ENCODE measurements at places on chromosomes 3 and 15.

- no peak for DNase-seq
Observed at GRCh38 chr3:33881156-33882064, 83.0 kb downstream of the PDCD6IP start.

- no peak for DNase-seq
Observed at GRCh38 chr3:58082047-58082446, 73.8 kb downstream of the FLNB start.

- DNase-seq = no peak
Observed at GRCh38 chr3:122705379-122705778, 24.7 kb downstream of the PARP14 start.

GRCh38 chr15:94234300-94234699, 2.9 kb downstream of the MCTP2 start:
- no peak for DNase-seq

GRCh38 chr15:40136470-40137302, 24.2 kb upstream of the BUB1B start:
- no peak for DNase-seq

GRCh38 chr15:71275566-71276335, 160.5 kb downstream of the THSD4 start:
- DNase-seq = no peak

- DNase-seq = no peak
Observed at GRCh38 chr15:95296643-95297042, 1033.9 kb upstream of the NR2F2 start.

GRCh38 chr3:108164391-108164790, 57.8 kb downstream of the IFT57 start:
- DNase-seq = no peak

DNA sequence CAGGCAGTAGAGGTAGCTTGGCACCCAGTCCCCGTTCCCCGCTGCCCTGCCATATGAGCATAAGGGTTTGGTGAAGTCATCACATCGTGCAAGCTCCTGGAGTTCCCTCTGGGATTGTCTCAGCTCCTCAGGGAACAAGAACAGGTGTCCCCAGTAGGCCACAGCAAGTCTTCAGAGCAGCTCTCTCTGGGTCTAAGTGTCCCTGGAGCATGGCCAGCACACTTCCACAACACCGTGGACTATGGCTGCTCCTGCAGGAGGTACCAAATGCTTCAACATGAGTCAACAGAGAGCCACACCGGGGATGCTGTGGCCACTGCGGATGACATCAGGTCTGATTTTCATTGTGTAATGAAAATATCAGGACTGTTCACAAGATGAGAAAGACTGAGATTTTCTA, 23.1 kb downstream of the ABHD6 start:
- DNase-seq = no peak

DNA sequence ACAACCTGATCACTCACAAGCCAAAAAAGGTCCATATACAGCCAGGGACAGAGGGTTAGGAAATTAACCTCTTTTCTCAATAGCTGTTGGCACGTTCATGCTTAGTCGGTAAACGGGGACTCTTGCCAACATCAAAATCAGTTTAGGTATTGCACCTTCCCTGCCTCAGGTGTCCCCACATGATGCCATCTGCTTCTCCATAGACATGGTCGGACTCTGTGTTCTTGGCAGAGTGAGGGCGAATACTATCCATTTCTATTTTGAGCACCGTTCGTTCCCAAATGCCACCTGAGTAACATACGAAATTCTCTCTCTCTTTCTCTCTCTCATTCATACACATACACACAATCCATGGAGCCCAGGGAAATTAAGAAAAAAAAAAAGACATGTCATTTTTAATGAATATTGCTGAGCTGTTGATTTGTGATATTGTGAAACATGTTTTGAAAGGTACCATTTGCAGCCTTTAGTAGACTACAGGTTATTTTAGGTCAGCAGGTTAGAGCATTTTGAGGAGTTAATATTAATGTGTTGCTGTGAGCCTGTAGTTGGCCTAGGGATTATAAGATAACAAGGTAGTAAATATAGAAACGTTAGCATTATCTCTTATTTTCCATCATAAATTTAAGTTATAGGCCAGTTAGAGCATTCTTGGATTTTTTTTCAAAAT, 78.5 kb downstream of the GHSR start:
- DNase-seq = no peak

DNA sequence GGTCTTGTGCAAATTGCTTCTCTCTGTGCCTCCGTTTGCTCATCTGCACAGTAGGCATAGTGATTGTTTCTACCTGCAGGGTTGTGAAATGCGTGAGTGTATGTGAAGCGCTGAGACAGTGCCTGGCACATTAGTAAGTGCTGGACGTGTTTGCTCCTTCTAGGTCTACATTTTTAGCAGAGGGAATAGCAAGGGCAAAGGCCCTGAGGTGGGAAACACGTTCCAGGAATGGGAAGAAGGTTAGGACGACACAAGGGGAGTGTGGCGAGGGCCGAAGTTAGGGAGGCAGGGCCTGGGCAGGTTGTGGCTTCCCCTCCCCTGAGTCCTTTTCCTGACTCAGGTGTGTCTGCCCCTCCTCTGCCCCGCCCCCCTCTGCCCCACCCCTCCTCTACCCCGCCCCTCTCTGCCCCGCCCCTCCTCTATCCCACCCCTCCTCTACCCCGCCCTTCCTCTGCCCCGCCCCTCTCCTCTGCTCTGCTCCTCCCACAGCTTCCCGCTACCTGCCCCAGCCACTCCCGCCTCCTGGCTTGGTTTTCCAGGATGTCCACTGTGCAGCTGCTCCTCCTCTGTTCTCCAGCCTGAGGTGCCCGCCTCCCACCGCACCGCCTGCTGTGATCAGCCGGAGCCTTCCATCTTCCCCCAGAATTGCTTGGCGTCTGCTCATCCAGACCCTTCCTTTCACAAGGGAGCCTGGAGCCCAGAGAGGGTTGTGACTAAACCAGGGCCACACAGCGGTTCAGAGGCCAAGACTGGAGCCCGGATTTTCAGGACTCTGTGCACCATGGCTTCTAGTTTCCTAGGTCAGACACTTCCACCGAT, 31.1 kb upstream of the SMAD6 start:
- DNase-seq = no peak

GRCh38 chr15:62369454-62369853, 204.4 kb upstream of the C2CD4B start:
- DNase-seq = no peak

DNA sequence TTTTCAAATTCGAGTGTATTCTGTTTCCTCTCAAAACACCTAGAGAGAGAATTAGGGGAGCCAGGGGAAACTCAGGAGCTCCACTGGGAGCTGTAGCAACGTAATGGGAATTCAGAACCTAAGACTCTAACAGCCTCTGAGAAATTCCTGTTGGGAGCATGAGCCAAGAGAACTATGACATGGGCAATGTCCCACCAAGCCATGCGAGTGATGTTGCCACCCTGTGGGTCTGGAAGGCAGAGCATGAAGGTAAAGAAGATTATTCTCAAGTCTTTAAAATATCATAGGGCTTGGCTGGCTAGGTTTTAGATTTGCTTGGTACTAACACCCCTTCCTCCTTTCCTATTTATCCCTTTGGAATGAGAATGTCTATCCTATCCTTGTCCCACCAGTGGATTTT, 392.6 kb upstream of the ADAMTS9 start:
- no peak for DNase-seq

GRCh38 chr3:20047976-20048883, 8.0 kb downstream of the KAT2B start:
- DNase-seq = no peak

DNA sequence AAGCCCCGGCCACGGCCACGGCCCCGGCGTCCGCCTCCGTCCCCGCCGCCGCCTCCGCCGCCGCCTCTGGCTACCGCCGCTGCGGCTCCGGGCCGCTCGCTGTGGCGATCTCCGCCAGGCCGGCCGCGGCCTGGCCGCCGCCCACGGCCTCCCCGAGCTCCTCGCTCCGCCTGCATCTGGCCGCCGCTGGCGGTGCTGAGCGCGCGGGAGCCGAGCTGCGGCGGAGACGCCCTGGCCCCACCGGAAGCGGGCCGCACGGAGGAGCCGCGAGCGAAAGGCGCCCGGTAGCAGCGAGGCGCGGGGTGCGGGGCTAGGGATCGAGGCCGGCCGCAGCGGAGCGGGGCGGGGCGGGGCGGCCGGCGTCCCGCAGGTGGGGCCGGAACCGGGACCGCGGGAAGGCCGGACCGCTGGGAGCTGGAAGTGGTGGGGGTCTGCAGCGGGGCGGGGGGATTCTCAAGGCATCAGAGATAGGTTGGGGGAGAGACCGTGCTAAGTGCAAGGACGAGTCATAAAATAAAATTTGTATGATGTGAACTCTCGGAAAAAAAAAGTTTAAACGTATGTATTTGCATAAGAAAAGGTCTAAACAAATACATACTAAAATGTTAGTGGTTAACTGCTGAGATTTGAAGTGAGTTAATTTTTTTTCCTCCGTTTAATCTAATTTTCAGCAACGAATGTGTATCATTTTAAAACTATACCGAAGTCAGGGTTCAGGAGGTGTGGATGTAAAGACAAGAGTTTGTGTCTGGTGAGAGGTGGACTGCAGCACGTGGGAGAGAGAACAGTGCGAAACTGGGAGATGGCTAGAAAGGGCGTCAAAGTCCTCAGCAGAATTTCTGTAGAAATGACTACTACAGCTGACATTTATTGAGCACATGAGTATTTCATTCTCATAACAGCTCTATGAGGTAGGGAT, at the start of gene AVEN:
Gene AVEN (minus strand): TSS at position 334 of the 919 bp plus-strand sequence. CDS start 158 bp downstream, at position 176.
- DNase-seq = no peak

- DNase-seq = no peak
Observed at GRCh38 chr3:18245721-18246120, 179.4 kb downstream of the SATB1 start.

DNA sequence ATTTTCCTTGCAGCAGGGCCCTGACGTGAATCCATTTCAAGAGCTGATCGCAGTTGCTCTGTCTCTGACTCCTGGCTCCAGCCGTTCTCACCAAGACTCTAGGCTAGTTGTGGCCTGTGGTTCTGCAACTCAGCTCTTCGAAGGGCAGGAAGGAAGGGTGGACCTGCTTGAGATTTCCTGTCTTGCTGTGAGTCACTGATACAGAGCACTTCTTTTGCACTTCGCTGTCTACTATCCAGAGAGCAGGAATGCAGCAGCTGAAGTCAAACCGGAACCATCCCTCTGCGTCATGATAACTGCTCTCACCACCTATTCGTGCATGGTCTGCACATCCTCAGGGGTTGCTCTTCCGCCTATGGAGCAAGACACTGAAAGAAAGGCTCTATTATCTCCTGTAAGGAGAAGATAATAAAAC, 59.7 kb downstream of the RAP2B start:
- peak; percentile 70 for DNase-seq

DNA sequence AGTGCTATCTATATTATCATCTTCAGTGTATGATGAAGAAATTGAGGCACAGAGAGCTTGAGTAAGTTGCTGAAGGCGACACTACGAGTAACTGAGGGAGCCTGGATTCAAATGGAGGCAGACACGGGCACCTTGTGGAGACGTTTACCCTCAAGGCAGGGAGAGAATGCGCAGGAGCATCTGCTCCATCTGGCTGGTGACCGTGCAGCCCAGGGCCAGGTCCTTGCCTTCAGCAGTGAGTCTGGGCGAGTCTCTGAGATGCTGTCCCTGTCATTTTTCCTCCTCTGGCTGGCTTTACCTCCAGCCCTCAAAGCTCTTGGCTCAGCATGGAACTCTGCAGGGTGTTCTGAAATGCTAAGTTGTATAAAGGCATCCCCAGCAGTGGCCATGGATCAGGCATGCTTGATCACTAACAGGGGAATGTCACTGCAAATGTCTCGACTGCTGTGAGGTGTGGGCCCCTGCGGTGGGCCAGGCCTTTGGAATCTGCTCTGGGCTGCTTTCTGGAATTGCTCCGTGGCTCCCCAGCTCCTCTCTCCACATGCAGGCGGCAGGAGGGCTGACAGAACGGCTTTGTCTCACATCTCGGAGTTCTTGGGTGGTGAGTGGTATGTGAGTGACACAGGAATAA, 19.7 kb downstream of the SPSB4 start:
- DNase-seq = no peak

DNA sequence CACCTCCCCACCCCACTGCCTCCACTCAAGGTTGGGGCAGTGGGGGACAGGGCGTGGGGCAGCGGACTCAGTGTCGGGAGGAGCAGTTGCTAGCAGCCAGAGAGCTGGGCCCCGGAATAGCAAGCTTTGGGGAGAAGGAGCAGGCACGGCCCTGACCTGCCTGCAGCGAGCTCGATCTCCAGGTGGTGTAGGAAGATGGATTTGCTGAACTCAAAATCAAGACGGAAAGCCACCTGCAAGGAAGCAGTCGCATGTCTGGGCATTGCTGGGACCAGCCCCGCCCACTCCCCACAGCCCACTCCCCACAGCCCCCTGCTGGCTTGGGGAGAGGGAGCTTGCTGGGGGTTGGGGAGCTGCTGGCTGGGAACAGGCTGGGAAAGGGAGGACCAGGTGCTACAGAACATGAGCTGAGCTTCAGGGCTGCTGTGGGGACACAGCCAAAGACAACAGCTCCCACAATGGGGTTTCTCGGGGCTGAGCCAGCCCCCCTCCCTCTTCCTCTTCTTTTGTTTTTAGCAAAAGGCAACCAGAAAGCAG, 38.0 kb downstream of the FEM1B start:
- no peak for DNase-seq

- no peak for DNase-seq
Observed at GRCh38 chr3:140388202-140388922, 289.5 kb upstream of the TRIM42 start.

GRCh38 chr3:47015151-47015550, 35.7 kb downstream of the NBEAL2 start:
- no peak for DNase-seq

DNA sequence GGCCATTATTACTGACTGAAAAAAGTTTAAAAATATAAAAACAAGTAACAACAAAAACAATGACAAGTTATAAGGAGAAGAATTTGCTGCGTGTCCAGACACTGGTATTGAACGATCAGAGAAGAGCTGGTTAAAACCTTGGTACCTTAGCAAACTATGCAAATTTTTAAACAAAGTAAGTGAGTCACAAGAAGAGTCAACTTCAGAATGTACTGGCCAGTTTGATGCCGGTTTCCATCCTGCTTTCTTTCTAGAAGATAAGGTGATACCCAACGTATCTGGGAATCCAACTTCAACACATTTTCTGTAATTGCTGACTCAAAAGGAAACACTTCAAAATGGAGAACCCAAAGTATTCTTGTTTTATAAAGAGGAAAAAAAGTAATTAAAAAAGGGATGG, 49.8 kb downstream of the RUBCN start:
- no peak for DNase-seq

GRCh38 chr3:14329116-14329830, 73.1 kb upstream of the SLC6A6 start:
- DNase-seq = no peak

DNA sequence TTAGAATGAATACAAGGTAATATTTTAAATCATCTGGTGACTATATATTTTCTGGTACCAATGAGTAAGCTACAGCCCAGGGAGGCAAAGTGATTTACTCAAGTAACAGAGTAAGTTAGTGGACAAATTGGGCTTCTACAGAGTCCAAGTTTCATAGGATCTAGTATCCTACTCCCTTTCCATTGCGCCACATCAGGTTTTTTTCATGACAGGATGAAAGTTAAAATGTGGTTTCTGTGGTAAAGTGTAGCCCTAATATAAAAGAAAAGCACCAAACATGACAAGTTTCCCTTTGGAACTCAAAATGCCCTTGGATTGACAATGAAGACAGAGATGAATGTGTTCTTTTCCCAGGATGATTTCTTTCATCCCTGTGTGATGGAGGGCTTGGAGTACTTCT, 350.8 kb upstream of the ZNF385D start:
- no peak for DNase-seq

All from activated CD8-positive, alpha-beta memory T cell treated with anti-CD3 and anti-CD28 coated beads for 1 hour (primary cell).